ENCODE measurements at places on chromosomes 5 and 9.

GRCh38 chr9:21616082-21616778, 134.1 kb upstream of the IFNE start:
- no peak for DNase-seq

DNA sequence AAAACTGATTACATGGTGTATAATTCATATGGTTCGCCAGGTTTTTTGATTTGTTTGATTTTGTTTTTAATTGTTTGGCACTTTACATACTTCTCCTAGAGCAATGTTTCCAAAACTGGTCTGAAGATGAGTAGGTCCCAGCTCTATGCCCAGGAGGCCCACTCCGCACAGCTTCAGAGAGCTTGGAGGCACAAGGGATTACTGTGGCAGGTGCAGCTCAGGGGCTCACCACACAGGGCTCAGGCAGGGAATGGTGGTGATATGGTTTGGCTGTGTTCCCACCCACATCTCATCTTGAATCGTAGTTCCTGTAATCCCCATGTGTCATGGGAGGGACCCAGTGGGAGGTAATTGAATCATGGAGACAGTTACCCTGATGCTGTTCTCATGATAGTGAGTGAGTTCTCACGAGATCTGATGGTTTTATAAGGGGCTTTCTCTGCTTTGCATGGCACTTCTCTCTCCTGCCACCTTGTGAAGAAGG, 296.6 kb downstream of the MED10 start:
- no peak for DNase-seq

DNA sequence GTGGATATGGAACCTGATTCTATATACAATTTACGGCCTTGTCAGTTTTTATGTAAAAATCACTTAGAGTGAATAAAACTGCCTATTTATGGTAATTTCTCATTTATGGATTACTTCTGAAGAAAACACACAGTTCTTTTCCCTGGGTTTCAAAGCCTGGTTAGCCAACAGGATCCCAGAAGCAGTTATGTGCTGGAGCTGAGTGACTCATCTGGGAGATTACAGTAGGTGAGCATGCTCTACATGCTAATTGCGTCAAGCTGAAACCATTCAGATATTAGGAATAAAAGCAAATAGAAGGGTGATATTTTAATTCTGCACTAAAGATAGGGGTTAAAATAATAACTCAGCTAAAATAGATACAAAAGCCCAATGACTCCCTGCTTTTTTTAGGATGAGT, 47.8 kb downstream of the PDE4D start:
- no peak for DNase-seq

DNA sequence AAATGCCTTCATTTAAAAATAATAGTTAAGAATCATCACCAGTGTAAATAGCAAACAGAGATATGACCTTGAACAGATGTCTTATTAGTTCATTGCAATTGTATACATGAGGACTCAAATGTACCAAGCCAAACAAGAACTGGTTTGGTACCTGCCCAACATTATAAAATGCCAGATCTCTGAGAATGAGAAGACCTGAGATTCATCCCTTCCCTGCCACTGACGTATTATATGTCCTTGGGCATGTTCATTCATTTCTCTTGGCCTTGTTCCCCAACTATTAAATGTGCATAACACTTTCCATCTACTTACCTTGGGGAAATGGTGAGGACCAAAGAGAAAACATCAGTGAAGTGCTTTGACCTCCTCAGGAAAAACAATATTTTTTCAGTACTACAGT, 33.6 kb upstream of the ERBIN start:
- DNase-seq: no peak

- DNase-seq: no peak
These were observed 604.4 kb downstream of the PRELID2 start for GRCh38 chr5:145230781-145231180.

DNA sequence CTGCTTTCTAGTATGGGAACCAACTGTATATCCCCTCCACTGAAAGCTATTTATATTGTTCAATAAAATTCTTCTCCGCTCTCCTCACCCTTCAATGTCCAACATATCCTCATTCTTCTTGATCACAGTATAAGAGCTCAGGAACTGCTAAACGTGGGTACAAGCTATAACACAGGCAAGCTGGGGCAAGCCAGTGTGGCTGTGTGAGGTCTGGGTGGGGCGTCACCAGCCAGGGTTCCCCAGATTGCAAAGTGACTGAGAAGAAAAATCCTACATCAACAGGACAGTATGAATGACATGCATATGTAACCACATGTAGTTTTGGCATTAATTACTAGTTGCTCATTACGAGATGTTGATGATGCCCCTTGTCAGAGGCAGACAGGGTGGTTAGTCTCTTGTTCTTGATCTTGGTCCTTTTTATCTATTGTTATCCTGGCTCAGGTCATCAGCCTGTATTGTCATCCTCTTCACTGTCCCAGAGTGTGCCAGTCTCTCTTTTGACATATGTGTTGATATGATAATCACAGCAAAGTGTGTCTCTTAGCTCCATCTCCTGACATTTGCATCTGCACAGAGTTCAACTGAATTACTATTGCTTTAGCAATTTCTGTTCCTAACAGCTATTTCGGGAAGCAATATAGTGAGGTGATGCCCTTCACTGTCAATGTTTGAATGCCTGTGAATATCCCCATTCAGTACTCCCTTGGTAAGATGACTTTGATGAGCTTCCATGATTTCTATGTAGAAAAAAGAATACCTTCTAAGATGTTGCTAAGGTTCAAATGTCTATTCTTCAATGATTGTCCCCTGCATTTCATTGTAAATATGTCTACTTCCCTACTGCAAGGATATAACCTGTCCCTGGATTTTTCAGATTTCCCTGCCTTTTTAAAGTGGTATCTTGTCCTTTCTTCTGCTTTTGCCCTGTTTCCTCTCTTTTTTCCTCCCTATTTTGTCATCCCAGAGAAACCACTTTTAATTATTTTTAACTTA, 140.3 kb downstream of the MAT2B start:
- DNase-seq: no peak

Data from right lung (tissue), 10 donors.